ENCODE measurements at places on chromosomes 1 and 21.

DNA sequence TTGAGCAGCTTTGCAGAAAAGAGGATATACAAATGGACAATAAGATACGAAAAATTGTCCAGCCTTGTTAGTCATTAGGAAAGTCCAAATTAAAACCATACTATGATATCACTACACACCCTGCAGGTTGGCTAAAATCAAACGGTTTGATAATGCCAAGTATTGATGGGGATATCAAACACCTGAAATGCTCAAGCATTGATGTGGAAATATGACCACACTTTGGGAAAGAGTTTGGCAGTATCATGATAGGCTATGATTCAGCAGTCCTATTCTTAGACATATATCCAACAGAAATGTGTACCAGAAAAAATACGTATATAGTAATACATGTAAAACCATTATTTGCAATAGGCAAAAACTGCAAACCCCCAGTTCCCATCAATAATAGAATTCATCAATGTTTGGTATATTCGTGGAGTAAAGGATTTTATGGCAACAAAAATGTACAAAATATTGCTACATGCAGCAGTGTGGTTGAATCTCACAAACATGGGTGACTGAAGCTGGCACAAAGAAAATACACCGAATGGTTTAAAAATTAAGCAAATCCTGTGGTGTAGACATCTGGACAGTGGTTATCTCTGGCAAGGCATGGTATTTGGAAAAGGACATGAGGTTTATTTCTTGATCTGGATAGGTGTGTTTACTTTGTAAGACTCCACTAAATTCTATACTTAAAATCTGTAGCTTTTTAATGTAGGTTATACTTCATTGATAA lies 243.2 kb downstream of the FGGY start:
- DNase-seq, result no peak

- no peak for DNase-seq
Measured at GRCh38 chr1:222706815-222707214, 5.5 kb downstream of the AIDA start.

GRCh38 chr21:17921579-17922530 lies 102.7 kb upstream of the C21orf91 start:
- no peak for DNase-seq

GRCh38 chr1:216071262-216071661 lies 352.0 kb downstream of the USH2A start:
- DNase-seq, result no peak

- no peak for DNase-seq
Measured at GRCh38 chr1:194394676-194395075, 1208.3 kb upstream of the B3GALT2 start.

DNA sequence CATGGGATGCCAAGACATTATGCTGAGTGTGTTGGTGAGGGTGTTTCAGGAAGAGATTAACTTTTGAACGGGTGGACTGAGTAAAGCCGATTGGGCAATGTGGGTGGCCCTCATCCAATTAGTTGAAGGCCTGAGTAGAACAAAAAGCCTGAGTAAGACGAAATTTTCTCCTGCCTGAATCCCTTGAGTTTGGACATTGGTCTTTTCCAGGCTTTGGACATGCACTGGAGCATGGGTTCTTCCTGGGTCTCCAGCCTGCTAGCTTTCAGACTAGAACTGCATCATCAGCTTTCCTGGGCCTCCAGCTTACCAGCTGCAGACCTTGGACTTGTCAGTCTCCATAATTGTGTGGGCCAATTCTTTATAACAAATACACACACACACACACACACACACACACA lies 63.6 kb downstream of the NIBAN1 start:
- DNase-seq, result no peak

DNA sequence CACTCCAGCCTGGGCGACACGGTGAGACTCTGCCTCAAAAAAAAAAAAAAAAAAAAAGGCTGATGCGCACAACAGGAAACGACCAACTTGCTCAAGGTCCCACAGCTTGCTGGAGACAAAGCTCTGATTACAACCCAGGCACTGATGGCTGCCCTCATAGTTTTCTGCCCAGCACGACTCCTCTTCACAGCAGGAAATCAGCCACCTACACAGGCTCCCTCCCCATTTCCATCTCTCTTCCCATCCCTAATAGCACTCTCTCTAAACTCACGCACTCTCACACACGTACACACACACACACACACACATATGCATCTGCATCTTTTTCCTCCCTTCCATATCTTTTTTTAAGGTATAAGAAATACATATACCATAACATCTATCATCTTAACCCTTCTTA lies 153.5 kb upstream of the SOD1 start:
- no peak for DNase-seq

DNA sequence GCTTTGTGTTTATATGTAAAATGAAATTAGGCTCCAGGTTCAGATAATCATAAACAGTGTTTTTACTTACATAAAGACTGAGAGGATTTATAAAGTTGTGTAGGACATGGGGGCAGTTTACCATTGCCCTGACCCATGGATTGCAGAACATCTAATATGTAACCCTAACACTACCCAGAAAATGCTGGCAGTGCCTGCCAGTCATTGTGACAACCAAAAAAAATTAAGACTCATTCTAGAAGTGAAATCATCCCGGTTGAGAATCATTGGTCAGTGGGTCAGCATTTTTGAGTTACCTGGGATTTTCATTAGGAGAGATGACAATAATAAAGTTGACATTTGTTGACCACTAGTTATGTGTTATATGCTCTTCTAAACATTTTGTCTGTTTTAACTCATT lies 31.2 kb upstream of the THEM4 start:
- no peak for DNase-seq

GRCh38 chr1:85444381-85444780 lies 20.6 kb downstream of the DDAH1 start:
- DNase-seq, result no peak

GRCh38 chr1:9010781-9011323 lies 15.4 kb downstream of the SLC2A7 start:
- DNase-seq, result no peak

- no peak for DNase-seq
Measured at GRCh38 chr1:209038735-209039134, 544.8 kb upstream of the CAMK1G start.

GRCh38 chr1:33296082-33296458 lies 24.8 kb downstream of the A3GALT2 start:
- DNase-seq, result no peak

- DNase-seq, result no peak
Measured at GRCh38 chr1:38584448-38585355, 274.9 kb downstream of the RRAGC start.

GRCh38 chr21:22516230-22516629 lies 1518.0 kb downstream of the NCAM2 start:
- no peak for DNase-seq

- DNase-seq, result no peak
Measured at GRCh38 chr1:154962156-154962749, 671 bp upstream of the PYGO2 start.

DNA sequence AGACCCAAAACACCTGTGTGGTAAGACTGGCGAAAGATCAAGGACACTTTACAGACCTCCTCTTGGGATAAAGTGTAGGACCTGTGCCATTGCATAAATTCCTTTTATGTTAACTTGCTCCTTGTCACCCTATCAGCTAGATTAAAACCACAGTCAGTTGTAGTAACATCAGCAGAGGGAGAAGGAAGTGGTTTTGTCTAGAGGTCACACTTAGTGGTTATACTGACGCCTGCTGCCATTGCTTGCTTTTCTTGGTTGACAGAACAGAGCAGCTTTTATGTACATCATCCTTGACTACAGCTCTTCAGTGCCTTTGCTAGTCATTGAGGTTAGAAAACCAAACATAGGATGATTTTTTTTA lies 101.4 kb downstream of the PBX1 start:
- no peak for DNase-seq

- no peak for DNase-seq
Measured at GRCh38 chr1:212828395-212828794, 19.1 kb downstream of the SPATA45 start.

DNA sequence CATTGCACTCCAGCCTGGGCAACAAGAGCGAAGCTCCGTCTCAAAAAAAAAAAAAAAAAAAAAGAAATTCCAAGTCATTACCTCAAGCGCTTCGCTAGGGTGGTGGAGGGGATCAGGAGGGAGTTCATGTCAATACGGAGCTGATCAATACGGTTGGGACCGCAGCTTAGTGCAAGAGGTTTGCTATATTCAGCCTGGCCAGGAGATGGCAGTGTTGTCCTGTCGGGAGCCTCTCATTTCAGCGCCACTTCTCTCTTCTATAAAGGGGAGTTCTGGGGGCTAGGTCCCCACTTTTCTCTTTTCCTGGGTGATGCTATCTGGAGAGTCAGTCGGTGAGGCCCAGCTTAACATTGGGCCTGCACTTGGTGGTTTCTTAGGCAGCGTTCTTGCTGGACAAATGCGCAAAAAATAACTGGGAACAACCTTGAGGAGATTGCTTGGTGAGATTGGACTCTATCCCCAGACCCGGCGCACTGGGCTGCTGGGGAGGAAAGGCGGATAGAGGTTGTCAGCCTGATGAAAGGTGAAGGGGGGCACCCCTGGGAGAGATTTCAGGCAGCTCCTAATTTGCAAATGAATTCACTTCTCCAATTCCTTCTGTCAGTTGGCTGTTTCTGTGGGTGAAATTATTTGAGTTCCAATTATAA lies 40.4 kb downstream of the KIAA0040 start:
- peak; percentile 65 for DNase-seq

DNA sequence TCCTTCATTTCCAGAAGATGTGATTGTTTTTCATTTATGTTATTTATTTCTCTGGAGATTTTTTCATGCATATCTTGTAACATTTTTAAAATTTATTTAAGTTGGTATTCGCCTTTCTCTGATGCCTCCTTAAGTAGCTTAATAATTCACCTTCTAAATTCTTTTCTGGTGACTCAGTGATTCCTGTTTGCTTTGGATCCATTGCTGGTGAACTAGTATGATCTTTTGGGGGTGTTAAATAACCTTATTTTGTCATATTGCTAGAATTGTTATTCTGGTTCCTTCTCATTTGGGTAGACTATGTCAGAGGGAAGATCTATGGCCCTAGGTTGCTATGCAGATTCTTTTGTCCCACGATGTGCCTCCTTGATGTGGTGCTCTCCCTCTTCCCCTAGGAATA lies 1347.2 kb upstream of the B3GALT2 start:
- DNase-seq, result no peak

DNA sequence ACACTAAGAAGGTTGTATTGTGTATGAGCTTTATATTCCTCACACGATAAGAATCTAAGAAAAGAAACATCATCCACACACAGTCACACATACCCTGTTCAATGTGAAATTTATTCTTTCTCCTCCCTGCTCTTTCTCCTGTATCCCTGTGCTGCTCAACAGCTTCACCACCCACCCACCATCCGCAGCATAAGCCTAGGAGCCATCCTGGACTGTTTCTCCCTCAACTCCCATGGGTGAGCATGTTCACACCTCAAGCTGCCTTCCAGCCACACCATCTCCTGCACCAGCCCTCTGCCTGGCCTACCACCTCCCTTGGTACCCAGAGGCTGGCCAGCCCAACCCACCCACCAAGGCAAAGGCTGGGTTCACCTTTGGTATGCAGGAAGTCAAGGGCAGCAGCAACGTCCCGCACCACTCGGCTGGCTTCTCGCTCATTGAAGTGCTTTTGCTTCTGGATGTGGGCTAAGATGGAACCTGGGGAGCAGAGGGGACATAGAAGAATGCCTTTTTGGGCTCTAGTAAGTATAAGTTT lies 20.3 kb upstream of the KNCN start:
- DNase-seq, result no peak

DNA sequence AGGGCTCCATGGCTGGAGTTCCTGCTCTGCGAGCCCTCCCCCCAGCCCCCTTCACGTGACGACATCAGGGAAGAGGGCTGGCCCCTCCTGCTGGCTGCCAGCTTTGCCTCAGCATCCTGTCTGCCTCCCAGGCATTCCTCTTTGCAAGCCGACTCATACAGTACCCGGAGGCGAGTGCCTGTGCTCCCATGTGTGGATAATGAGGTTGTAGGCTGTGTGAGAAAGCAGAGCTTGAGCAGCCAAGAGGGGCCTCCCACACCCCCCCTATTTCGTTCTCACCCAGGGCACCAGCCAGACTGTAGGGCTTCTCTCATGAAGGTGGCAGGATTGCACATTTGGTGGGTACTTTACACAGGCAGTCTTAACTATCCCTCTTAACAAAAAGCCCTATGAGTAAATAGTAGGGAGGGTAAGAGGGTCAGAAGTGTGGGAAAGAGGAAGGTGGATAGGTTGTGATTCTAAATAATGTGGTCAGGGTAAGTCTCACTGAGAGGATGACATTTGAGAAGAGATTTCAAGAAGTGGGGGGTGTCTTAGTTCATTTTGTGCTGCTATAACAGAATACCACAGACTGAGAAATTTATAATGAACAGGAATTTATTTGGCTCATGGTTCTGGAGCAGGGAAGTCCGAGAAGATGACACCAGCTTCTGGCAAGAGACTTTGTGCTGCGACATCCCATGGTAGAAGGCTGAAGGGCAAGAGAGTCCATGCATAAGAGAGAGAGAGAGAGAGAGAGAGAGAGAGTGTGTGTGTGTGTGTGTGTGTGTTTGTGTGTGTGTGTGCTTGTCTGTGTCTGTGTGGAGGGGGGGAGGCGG lies 113.5 kb downstream of the OMA1 start:
- DNase-seq, result peak; percentile 10

GRCh38 chr1:163730411-163730821 lies 408.7 kb downstream of the NUF2 start:
- no peak for DNase-seq

DNA sequence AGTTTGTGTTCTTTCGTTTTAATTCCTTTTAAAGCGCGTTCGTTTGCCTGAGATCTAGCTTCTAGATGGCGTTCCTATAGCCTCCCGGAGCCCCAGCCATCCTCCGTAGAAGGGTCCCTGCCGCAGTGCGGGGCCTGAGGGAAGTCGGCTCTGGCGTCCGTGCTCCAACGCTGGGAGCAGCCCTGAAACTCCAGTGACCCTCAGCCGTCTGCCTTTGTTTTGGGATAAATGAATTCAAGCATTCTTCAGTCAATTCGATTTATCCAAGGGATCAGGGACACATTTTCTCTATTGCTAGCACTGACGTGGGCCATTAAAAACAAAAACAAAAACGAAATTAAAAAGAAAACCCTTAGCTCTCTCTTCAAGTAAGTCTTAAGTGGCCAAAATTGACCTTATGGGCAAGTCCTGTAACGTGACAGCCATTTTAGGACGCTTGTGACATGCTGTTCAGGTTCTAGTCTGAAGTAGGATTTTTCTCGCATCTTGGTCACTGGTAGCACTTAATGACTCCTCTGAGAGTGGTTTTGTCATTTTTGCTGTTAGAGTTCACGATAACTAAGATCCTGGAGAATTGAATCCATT lies 742 bp upstream of the HSPA13 start:
- no peak for DNase-seq

DNA sequence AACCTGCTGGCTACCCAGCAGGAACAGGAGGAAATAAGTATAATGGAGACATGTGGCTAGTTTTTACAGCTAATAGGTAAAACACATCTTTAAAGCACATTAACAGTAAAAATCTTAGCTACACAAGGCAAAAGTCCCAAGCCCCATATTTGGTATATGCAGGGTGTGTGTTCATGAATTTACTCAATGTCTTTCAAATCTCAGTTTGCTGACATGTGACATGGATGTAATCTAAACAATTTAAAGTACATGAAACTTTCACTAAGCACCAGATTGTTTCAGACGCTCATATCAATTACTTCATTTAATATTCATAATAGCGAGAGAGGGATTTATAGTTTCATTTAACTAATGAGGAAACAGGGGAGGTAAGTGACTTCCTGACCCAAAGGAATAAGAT lies 3.9 kb downstream of the TACSTD2 start:
- no peak for DNase-seq

- no peak for DNase-seq
Measured at GRCh38 chr21:39553331-39553730, 59.4 kb upstream of the B3GALT5 start.
